ENCODE measurements at places on chromosomes 1 and 21.

DNA sequence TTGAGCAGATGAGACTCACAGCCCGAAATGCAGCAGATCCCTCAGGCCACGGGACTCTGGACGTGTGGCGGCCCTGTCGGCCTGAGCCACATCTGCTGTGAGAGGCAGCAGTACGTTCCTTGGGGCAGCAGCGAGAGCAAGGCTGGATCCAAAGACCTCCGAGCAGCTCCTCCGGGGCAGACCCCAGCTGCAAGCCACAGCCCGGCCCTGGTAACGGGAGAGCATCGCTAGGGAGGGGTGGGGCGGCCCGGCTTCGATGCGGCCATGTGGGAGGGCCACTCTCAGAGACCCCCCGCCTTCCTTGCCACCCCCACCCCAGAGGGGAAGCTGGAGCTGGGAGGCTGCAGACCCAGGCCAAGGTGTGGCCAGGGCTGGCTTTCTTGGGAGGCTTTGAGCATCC lies 17.8 kb downstream of the PRKCZ start:
- no peak for DNase-seq

DNA sequence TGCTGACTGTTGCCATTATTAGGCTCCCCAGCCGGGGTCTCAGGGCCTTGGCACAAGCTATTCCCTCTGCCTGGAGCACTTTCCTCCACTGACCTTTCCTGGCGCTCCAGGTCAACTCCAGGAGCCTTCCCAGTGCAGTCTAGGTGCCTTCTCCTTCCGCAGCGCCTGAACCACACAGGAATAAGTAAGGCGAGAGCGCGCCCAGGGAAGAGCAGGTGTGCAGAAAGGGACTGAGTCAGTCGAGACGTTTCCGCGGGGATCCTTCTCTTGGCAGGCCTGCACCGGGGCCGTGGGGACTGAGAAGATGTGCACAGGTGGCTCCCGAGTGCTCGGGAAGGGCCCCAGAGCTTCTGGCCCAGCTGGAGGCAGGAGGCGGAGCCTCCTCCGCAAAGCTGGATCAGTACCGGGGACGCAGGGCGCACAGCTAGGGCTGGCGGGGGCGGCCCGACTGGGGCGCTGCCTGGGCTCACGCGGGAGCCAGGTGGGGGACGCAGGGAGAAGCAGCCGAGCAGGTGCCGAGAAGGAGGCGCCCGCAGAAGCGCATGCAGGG lies 765 bp upstream of the BMP8A start:
- DNase-seq = no peak

GRCh38 chr1:46755121-46755520 lies 36.2 kb upstream of the EFCAB14 start:
- DNase-seq = no peak

DNA sequence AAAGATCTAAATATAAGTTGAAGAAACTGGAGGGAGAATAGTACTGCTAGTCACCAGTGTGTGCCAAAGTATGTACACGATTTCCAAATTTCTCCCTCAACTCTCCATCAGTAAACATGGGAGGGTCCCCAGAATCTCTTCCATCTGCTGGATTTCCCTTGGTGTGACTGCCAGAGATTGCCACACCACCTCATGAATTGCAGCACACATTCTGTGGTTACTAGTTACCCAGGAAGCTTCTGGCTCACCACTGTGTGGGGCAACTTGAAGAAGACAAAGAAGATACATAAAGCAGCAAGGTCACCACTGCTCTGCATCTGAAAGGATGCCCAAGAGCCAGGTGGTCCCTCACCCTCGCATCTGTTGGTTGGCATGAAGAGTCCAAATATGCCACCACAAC lies 191.7 kb upstream of the ESRRG start:
- no peak for DNase-seq

GRCh38 chr1:6093611-6094010 lies 47.9 kb downstream of the KCNAB2 start:
- DNase-seq = no peak

DNA sequence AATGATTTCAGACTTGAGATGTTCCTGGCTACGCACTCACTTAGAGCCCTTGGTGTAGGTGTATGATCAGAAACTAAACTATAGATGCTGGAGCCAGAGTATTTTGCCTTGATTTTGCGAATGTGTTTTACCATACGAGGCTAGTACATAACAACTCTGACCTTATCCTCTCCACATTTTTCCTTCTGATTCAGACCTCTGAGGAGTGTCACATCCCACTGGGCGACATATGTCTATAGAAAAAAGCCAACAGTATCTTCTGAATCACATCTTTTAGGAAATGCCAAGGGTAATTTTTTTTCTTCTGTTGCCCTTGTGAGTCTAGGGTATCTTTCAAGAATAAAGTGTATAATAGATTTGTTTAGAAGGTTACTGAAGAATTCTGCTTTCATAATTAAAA lies 49.6 kb downstream of the AK4 start:
- DNase-seq = no peak

DNA sequence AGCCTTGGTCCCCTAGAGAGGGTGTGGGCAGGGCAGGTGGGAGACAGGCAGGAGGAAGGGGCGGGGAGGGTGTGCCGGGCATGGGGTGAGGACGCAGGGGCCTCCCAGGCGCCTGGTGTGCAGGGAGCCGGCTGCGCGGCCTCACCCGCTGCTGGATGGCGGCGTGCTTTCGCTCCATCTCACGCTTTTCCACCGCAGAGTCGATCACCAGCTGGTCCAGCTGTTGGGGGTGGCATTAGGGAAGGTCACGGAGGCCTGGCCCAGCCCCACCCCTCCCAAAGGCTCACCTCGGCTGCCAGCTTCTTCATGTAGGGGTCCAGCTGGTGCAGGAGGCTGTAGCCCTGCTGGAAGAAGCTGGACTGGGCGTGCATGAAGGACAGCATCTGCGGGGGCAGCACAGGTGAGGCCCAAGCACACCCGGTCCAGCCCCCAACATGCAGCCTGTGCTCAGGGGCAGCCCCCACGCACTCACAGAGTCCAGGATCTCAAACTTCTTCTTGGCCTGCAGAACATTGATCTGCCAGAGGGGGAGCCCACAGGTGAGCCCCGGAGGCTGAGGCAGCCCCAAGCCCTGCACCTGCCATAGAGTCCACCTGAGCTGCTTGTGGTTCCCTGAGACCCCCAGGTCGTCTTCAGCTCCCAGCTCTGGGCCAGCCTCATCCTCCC lies 7.9 kb downstream of the ACAP3 start:
- peak; percentile 17 for DNase-seq

DNA sequence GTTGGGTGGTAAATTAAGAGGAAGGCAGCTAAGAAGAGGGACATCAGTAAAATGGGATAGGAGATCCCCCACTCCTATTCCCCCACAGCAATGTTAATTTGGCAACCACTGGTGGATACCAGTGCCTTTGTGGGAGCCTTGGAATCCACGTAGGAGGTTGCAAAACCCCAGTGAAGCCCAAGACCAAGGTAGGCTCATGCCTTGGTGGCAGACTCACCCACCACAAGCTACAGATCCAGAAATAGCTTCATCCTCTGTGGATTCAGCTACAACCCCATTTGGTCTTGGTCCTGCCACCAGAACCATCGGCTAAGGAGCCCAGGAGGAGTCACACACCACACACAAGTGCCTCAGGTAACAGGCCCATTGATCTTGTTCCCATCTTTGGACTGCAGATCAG lies 21.0 kb downstream of the VTCN1 start:
- no peak for DNase-seq

GRCh38 chr1:184157394-184157742 lies 105.8 kb downstream of the TSEN15 start:
- DNase-seq = no peak

- DNase-seq = no peak
These were observed 21.5 kb downstream of the DPH5 start for GRCh38 chr1:101004061-101004460.

GRCh38 chr1:45673956-45674355 lies 12.4 kb downstream of the GPBP1L1 start:
- no peak for DNase-seq

GRCh38 chr1:101797722-101798121 lies 199.0 kb downstream of the OLFM3 start:
- DNase-seq = no peak

GRCh38 chr21:33075596-33076195 lies 5.8 kb downstream of the OLIG1 start:
- DNase-seq = no peak

DNA sequence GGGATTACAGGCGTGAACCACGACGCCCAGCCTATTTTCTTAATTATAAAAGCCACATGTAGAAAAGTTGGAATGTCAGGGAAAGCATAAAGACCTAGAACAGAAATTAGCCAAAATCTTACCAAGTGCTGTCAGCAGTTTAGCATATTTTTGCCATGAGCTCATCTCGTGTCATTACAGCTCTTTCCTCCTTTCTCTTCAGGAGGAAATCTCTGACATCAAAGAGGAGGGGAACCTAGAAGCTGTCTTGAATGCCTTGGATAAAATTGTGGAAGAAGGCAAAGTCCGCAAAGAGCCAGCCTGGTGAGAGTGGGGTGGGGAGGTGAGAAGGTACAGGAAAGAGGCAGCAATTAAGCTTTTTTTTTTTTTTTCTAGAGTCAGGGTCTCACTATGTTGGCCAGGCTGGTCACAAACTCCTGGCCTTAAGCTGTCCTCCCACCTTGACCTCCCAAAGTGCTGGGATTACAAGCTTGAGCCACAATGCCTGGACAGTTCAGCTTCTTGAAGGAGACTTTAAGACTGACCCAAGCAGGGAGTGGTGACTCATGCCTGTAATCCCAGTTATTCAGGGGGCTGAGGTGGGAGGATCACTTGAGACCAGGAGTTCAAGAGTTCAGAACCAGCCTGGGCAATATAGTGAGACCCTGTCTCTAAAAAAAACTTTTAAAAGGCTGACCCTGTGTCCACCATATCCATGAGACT lies 8.4 kb upstream of the BGLAP start:
- no peak for DNase-seq

- no peak for DNase-seq
These were observed 183.8 kb downstream of the LMO4 start for GRCh38 chr1:87512431-87512830.

GRCh38 chr1:39047374-39048229 lies 21.5 kb downstream of the NDUFS5 start:
- no peak for DNase-seq

- no peak for DNase-seq
These were observed 160.2 kb downstream of the COP1 start for GRCh38 chr1:176046926-176047325.

DNA sequence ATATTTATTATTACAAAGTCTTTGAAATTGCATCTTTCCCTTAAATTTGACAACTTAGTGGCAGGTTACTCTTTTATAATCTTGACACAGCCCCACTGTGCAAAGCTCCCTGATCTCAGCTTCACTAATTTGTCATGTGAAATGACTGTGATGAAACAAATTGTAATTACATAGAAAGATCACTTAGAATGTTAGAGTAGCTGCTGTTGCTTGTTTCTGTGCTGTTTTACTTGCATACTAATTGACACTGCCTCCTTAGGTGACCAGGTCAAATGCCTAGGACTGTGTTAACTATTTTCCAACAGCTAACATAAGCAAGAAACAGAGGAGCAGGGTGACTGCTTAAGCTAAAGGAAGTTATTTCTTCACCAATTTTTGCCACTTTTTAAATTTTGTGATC lies 211.3 kb downstream of the ZNF326 start:
- DNase-seq = no peak

GRCh38 chr1:183942933-183943693 lies 94.4 kb downstream of the COLGALT2 start:
- DNase-seq = no peak

DNA sequence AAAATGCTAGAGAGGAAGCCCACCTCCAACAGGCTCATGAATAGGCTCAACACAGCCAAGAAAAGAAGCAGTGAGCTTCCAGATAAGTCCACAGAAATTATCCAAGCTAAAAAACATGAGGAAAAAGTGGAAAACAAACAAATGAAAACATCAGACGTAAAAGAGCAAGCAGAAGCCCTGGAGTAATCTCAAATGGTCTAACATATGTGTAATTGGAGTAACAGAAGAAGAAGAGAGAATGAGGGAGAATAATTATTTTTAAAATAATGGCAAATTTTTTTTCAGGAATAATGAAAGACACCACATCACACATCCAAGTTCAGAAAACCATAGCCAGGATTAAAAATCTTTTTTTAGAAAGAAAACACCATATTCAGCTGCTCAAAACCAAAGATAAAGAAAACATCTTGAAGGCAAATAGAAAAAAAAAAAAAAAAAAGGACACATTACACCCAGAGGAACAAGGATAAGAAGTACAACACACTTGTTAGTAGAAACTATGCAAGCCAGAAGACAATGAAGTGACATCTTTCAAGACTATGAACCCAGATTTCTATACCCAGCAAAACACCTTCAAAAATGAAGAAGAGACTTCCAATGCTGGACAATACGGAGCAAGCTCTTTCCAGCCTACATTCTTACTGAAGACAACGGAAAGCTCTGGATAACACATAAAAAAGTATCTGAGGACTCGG lies 10.6 kb upstream of the SUMO3 start:
- no peak for DNase-seq

DNA sequence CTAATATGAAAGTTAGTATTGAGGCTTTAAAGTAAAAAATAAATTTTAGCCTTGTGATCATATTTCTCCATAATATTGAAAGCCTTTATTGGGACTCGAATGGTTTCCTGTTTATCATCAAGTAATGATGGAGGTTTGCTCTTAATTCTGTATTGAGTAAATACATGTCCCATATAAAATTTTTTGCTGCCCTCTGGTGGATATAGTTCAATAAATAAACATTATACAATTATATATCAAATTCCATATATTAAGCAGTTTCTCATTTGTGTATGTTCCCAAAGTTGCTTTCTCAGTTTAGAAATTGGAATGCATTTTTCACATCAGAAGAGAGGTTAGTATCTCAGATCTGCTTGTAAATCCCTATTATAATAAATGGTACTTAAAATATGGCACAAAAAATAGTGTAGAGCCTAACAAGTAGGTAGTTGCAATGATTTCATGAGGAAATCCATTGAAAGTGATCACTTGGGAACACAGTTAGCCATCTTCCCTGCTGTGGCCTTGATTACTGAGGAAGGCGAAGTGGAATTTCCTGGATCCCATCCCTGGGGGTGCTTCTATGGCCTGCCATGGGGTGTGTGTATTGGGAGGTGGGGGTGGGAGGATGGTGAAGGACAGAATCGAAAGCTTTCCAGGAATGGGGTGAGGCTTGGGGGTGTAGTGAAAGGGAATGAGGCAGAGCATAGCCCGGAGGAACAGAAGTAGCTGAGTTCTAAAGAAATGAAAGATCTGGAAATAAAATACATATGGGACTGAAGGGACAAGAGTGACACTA lies 84.1 kb upstream of the C21orf91 start:
- DNase-seq = peak; percentile 56

- no peak for DNase-seq
These were observed 31.0 kb downstream of the LRRC3 start for GRCh38 chr21:44486302-44486701.

- DNase-seq = peak; percentile 24
These were observed 754 bp upstream of the LSS start for GRCh38 chr21:46229133-46229922.

GRCh38 chr21:36664662-36664990 lies 34.3 kb upstream of the SIM2 start:
- no peak for DNase-seq
